ENCODE measurements at places on chromosomes 3 and 15.

DNA sequence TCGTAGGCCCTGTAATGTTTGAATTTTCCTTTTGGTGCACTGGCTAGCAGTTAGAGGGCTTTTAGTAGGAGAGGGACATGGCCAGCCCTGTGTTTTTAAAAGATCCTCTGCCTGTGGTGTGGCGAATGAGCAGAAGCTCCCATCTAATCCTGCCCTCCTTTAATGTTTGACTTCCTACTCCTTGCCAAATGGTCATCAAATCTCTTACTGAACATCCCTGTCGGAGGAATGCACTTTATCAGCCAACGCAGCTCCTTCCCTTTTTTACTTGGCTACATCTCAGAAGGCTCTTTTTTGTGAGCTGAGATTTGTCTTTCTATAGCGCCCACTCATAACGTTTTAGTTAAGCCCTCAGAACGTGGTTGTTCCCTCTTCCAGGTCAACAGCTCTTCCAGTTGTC lies 44.8 kb downstream of the MAP2K5 start:
- DNase-seq, result no peak

- no peak for DNase-seq
Observed at GRCh38 chr3:39413691-39414420, 7.3 kb downstream of the RPSA start.

GRCh38 chr3:82509951-82510603 lies 748.6 kb upstream of the GBE1 start:
- DNase-seq, result no peak

- DNase-seq, result no peak
Observed at GRCh38 chr3:107208100-107208499, 169.1 kb upstream of the CCDC54 start.

- DNase-seq, result no peak
Observed at GRCh38 chr3:36211652-36211999, 168.7 kb upstream of the STAC start.

DNA sequence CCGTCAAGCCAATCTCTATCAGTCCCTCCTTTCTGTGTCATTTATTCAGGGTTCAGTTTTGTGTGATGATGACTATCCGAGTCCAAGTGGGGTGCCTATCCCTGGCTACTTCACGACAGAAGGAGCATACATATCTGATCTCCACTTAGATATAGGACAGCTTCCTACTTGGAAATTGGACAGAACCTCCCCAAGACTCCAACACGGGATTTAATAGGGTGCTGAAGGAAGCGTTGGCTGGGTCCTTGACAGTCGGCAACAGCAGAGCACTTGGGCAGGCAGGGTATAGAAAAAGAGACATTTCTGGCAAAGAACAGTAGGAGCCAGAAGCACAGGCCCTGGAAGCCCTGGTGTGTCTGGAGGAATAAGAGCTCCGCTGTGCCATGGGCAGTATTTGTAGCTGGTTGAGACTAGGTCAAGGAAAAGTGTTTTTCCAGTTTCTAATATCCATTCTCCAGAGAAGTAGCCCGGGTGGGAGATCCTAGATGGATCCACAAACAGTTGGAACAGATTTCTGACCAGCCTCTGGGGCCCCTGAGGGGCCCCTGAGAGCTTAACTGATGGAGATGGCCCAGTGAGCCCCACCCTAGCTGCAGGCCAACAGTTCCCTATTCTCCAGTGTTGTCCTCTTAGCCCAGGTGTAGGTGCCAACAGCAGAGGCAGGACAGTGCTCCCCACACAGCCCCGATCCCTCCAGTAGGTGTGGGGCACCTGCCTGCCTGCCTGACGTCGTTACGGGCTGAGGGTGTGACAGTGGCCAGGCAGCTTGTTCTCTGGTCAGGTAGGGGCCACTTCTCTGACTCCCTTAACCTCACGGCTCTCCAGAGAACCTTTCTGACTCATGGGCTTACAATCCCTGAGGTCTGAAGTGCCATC lies 130.8 kb downstream of the CHCHD6 start:
- DNase-seq, result no peak

GRCh38 chr3:190183121-190183520 lies 62.4 kb upstream of the P3H2 start:
- DNase-seq, result no peak

GRCh38 chr3:193872265-193872753 lies 263.6 kb upstream of the HES1 start:
- no peak for DNase-seq

- no peak for DNase-seq
Observed at GRCh38 chr15:50106457-50106856, 12.6 kb downstream of the ATP8B4 start.

DNA sequence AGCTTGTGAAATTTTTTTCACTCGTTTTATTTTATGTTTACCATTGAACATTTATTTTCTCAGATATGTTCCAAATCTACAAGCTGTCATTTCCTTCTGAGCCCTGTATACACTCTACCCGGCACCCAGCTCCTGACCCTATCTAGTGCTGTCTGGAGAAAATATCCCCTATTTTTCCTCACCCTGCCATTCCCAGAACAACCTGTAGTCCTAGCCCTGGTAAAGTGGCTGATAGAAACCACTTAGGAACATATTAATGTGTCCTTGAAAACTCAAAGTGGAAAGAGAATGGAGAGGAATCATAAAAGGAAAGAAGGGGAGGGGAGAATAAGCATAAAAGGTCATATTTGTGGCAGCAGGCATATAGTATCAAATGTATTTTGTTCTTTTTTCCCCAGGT lies 8.2 kb upstream of the TIMMDC1 start:
- DNase-seq, result no peak

GRCh38 chr15:67091071-67091979 lies 25.9 kb downstream of the SMAD3 start:
- DNase-seq, result no peak

DNA sequence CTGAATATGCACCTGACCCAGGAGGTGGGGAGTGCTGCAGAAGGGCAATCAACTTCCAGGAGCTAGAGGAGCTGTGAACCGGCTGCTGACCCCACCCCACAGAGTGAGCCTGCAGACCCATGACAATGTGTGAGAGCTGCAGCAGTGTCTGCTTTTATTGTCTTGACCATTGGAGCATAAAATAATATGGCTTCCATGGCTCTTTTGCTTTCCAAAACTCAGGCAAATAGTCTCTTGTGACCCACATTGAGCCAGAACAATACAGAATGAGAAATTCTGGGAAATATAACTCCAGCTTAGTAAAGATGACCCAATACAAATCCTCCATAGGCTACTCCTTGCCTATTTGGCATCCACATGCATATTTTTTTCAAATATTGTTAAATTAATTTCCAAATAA lies 309.6 kb downstream of the PYDC2 start:
- DNase-seq, result no peak

DNA sequence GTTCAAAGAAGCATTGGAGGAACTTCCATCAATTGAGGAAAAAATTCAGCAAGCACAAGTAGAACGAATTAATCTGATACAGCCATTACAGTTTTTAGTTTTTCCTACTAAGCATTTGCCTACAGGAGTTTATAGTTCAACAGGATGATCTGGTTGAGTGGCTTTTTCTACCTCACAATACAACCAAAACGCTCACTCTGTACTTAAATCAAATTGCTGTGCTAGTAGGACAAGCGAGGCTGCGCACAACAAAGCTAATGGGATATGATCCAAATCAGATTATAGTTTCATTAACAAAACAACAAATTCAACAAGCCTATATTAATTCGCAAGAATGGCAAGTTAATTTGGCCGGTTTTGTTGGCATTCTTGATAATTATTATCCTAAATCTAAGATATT lies 44.2 kb downstream of the ETFA start:
- DNase-seq, result no peak

GRCh38 chr15:48331796-48332641 lies 790 bp downstream of the DUT start:
- DNase-seq, result no peak

- no peak for DNase-seq
Observed at GRCh38 chr15:89451846-89452245, 44.5 kb downstream of the RHCG start.

GRCh38 chr3:102089239-102089638 lies 239.9 kb downstream of the NFKBIZ start:
- no peak for DNase-seq

DNA sequence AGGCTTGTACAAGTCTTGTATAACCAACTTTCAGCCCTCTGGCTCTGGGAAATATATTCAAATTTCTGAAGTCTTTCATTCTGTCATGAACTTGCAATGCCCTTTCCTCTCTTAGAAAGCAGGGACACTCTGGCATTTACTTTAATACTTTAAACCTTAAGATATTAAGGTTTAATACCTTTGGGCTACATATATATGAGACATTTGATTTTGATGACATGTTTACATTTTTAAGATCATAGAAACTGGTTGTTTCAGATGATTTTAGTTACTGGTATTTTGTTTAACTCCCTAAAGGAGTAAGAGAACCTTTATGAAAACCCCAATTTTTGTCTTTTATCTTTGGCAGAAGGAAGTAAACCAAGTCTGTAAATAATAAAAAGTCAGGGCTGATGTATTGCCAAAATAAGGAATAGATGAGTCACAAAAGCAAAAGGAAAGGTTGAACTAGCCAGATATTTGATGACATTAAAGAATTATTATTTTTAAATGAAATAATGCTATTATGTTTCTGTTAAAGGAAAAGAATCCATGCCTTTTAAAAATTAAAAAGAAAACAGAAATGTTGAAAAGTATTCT lies 579.0 kb upstream of the CBLB start:
- DNase-seq, result no peak

- DNase-seq, result no peak
Observed at GRCh38 chr3:179729086-179729485, 76.2 kb downstream of the USP13 start.

DNA sequence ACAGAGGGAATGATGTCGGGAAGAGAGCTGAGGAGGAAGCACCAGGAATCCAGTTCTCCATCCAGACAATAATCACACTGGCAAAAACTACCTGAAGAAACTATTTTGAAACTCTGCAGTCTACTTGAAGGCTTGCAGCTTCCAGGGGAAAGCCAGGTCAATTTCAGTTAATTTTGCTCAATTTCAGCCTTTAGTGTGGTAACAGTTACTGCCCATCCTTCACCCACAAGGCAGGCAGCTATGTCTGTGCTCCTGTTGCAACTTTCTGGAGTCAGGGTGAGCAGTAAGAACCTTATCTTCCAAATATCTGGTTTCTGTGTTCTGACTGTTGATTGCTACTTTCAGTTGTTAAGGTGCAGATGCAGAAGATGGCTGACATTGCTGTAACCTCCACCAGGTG lies 221.7 kb downstream of the ADAMTS17 start:
- DNase-seq, result no peak

DNA sequence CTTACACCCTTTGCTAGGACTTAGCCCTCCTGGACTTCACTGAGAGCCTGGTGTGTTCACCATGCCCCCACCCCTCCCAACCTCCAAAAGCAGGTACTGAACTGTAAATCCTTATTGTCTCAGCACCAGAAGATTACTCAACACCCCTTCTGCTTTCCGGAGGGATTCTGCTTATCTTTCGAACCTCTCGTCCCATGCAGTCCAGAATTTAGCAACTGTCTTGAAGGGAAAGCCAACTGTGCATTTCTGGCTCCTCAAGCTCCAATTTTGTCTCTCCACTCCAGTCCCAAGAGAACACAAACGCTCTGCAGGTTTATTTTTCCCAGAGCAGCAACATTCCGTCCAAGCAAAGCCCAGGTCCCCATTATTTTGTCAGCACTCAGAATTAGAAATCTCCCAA lies 49.6 kb downstream of the RFTN1 start:
- DNase-seq, result no peak

DNA sequence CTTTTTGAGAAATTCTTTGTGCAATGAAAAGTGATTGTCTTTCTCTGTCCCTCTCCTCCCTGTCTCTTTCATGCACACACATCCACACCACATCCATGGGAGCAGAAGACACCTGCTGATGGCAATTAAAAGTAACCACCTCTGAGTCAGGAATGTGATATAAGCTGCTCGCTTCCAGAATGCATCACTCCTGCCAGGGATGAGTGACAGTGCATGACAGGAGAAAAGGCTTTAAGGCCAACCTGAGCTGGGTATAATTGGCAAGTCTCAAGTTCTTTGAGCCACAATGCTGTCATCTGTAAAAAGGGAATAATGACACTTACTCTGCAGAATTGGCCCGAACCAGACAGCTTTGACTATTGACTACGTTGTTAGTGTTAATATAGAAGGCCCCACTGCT lies 59.6 kb downstream of the UBP1 start:
- DNase-seq, result no peak

GRCh38 chr3:194661946-194662345 lies 10.0 kb downstream of the LSG1 start:
- no peak for DNase-seq

DNA sequence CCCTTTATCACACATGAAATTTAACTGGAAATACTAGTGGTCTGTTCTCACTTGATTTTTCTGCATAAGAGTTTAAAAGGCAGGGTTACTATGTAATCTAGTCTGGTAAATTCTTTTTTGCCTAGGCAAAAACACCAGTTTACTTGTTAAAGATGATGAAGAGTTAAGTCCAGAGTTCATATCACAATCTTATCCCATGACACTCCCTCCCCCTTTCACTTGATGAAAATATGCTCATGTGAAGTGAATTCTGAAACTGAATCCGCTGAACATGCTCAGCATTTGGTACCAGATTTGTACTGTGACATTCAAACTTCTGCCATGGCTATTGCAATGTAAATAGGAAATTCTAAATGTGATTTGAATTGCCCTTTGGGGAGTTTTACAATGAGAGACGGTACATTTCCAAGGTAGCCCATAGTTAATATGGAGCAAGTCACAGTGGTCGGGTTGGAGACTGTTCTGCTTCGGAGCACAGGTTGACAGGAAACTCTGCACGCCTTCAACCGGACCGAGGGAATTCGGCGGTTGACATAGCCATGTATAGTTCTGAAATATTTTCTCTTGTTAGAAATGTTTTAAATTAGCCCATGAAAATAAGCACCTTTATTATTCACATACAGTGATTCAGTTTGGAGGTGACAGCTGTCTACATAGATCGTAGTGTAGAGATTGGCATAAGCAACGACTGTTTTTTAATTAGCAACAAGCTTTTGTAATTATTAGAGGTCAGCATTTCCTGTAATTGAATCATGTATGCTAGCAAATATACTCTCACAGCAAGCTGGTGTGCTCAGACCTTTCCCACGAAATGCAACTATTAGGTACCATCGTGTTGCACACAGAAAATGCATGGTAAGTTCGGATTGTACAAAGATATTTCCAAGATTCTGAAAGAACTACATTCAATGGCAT lies 768.6 kb upstream of the GOLIM4 start:
- DNase-seq, result no peak
